ENCODE measurements at places on chromosomes 1 and 21.

- DNase-seq = peak; percentile 91
Observed at GRCh38 chr1:26021647-26022403, at the start of gene EXTL1. TSS of gene EXTL1 (plus strand) at chr1:26021775. CDS start at chr1:26022647, 872 bp downstream.

DNA sequence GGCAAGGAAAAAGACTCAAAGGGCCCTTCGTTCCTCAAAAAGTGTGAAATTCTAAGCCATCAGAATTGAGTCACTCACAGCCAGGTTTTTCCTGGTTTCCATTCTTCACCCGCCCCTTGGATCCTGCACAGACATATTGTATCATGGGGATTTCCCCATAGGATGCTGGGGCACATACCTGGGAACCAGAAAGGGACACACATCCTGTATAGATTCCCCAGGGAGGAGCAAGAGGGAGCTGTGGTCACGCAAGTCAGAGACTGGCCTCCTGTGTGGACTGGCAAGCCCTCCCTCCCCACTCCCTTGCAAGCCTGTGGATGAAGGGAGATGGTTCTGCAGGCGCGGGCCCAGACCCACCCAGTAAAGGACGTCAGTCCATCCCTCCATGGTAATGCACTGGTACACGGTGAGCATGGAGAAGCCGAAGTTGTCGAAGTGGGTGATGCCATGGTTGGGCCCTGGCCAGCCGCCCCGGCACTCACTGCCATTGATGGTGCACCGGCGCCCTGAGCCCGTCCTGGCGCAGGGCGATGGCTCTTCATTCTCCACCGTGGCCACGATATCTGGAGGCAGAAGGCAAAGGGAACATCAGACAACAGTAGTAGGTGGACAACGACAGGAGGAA is 23.2 kb downstream of the CACNA1S start:
- DNase-seq = no peak

DNA sequence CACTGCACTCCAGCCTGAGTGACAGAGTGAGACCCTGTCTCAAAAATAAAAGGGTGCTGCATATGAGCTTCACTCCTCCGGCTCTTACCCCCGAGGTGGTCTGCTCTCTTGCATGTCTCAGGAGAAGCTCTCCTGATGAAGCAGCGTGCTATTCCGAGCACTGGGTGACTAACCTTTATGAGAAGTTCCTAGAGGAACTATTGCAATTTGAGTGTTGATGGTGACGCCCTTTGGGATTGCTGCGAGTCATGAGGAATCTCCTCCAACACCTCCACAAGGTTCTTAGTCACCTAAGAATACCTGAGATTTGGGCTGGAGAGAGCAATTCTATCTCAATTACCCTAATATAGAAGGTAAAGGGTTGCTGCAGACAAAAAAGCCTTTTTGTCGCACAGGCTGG is 40.8 kb upstream of the TINAGL1 start:
- peak; percentile 32 for DNase-seq

- peak; percentile 34 for DNase-seq
Observed at GRCh38 chr1:37793773-37794371, at the start of gene MANEAL. TSS of gene MANEAL (plus strand) at chr1:37793847. CDS start at chr1:37794183, 336 bp downstream.

DNA sequence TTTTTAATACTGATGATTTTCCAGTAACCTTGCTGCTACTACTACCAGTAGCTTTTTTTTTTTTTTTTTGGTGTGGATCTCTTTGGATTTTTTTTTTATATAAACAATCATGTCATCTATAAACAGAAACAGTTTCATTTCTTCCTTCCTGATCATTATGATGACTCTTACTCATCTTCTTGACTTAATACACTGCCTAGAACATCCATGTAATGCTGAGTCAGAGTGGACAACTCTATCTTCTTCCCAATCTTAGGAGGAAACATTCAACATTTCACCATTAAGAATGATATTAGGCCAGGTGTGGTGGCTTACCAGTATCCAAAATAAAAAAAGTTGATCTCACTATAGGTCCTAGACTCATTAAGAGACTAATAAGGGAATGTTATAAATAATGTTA is 69.1 kb downstream of the RUSC1 start:
- no peak for DNase-seq

DNA sequence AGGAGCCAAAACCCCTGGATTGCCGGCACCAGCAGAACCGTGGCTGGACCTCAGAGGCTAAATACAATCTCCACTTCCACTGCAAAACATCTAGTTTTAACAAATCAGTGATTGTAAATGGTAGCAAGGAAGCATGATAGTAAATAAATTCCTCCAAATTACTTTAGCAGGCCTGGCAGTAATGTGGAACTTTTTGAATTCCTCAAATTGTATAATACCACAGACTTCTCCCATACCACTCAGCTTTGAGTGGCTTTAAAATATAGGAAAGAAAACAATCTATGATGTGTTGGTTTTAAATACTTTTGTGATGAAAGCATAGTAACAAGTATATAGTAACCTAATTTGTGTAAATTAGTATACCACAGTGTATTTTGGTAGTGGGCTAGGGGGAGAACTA is 34.1 kb downstream of the NIBAN1 start:
- no peak for DNase-seq

- DNase-seq = no peak
Observed at GRCh38 chr1:28518745-28519341, 13.0 kb downstream of the RCC1 start.

DNA sequence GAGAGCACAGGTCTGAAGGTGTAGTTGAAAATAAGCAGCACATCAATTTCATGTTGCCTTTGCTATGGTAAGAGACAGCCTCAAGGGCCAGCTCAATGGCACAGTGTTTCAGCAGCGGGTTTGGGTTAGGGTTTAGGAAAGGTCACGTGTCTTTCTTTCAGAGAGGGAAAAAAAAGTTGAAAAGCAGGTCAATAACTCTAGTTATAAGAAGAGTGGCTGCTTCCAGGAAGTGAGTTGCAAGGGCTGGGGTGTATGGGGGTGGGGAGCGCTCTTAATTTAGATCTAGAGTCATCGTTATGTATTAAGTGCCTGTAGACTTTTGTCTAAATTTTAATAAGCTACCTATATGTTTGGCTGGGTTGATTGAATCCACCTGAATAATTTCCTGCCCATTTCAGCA is 118.5 kb upstream of the SPAG17 start:
- no peak for DNase-seq

GRCh38 chr1:205670611-205671430 is 9.5 kb downstream of the SLC45A3 start:
- DNase-seq = no peak

DNA sequence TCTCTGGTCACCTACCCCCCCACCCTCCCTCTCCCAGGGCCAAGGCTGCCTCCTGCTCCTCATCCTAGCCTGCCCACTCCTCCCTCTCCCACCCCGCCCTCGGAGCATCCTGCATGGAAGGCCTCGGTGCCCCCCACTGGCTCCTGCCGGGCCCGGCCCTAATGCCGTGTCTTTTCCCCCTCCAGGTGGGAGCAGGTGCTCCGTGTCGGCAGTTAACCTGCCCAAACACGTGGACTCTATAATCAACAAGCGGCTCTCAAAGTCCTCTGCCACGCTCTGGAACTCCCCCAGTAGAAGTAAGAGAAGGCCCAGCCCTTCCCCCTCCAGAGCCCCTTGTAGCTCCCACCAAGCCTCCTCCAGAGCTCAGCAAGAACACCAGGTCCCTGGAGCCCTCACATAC is 18.8 kb downstream of the MAP7D1 start:
- DNase-seq = no peak

Data from head of caudate nucleus (tissue), 42 donors.